ENCODE measurements at places on chromosomes 4 and X. TPM values are rescaled to one million over a fixed set of nuclear protein-coding genes. Genes with fewer than 3 reads are reported as not detected.

- no peak for DNase-seq
Measured at GRCh38 chr4:14771094-14771493, 231.2 kb upstream of the CPEB2 start.

Gene SPARCL1
- not detected for total RNA-seq

Gene SH3D19
- total RNA-seq: 21.4 TPM

DNA sequence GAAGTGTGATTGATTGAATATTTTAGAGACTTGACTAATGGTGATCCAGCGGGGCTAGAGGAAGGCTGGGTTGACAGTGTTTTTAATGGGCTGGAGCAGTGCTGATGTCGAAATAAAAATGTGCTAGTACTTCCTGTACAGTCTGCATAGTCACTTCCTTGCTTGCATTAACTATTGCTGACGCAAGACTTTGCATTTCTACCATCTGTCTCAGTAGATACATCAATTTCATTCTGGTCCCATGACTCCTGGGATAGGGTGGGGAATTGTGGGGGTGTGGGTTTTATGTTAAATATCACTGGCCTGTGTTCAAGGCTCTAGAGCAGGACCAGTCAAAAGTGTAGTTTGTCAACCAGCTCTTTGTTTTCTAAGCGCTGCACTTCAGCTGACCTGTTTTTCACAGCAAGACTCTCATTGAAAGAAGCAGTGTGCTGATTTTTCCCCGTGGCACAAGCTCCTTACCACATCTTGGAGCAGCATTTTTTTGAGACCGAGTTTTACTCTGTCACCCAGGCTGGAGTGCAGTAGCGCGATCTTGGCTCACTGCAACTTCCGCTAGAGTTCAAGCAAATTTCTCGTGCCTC, 35.2 kb upstream of the PHEX start:
- DNase-seq: no peak

Measured in epithelial cell of proximal tubule (primary cell).